ENCODE measurements at places on chromosomes 7 and 10. TPM values are rescaled to one million over a fixed set of nuclear protein-coding genes. Genes with fewer than 3 reads are reported as not detected.
A peak's percentile ranks its signal among the peaks of the same experiment; 100 is the strongest.

DNA sequence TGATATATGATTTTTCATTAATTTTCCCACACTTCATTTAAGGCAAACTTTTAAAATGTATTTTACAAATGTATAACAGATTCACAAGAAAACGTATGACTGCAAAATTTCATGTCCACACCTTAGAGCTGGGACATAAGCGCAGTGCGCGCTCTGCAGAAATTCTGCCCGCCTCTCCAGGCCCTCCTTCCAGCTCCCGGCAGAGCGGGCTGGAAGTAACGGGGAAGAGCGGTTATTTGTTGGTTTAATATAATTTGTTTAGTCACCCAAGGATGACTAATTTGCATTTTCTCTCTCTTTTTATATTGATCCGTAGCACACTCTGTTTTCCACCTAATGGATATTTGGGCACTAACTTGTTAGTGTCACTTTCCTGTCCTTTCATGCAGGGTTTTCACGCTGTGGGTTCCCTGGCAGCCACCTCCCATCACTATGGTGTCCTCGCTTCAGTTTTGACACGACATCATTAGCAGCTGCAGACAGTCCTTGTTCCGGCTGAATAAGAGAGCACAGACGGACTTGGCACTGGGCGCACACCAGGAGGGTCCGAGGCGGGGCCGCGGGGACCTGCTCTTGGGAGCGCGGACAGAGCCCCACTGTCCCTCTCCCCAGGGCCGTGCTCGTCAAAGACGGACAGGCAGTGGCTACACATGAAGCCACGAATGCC, 129.2 kb upstream of the SEC61G start:
- DNase-seq, result no peak

- no peak for DNase-seq
Measured at GRCh38 chr10:51879238-51879637, 179.8 kb upstream of the CSTF2T start.

The ARMC10 gene
- total RNA-seq, result 46.9 TPM

GRCh38 chr10:122307669-122308416, 36.7 kb downstream of the BTBD16 start:
- DNase-seq, result no peak

GRCh38 chr10:4885162-4885561, 59.2 kb downstream of the AKR1E2 start:
- no peak for DNase-seq

DNA sequence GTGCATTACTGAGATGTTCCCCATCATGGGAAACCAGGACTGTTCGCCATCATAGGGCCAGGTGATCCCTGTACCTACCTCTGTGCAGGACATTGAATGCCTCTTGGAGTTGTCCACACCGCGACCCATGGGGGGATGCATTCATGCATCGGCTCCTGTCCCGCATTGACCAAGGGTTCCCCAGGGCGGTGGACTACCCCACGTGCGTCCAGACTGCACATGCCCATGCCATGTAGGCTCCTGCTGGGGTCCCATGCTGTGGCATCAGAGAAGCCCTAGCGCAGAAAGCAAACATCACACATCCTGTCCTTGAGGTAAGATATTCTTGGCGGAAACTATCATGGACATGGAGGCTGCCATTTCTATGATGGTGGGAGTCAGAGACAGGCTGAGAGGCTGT, 121.6 kb upstream of the UNC5B start:
- DNase-seq, result peak; percentile 6

- DNase-seq, result no peak
Measured at GRCh38 chr7:22730921-22731654, 4.1 kb downstream of the IL6 start.

GRCh38 chr7:149664176-149664575, 109.2 kb downstream of the ZNF467 start:
- no peak for DNase-seq

- DNase-seq, result no peak
Measured at GRCh38 chr10:10662716-10663408, 354.8 kb upstream of the CELF2 start.

DNA sequence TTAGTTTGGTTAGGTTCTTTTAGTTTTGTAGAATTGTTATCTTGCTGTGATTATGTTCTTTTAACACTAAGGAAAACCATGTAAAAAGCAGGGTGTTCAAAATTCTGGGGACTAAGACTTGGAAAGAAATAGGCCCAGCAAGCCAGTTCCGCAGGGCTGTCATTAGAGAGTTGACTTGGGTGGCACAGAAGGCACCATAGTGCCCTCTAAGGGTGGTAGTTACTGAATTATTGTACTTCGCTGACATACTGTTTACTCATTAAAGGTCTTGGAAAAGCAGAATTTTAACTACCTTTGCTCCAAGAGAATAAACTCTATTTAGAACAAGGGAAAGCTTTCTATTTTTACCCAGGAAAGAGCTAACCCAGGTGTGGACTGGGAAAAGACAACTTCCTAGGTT, 86.5 kb downstream of the OTUD1 start:
- DNase-seq, result no peak

DNA sequence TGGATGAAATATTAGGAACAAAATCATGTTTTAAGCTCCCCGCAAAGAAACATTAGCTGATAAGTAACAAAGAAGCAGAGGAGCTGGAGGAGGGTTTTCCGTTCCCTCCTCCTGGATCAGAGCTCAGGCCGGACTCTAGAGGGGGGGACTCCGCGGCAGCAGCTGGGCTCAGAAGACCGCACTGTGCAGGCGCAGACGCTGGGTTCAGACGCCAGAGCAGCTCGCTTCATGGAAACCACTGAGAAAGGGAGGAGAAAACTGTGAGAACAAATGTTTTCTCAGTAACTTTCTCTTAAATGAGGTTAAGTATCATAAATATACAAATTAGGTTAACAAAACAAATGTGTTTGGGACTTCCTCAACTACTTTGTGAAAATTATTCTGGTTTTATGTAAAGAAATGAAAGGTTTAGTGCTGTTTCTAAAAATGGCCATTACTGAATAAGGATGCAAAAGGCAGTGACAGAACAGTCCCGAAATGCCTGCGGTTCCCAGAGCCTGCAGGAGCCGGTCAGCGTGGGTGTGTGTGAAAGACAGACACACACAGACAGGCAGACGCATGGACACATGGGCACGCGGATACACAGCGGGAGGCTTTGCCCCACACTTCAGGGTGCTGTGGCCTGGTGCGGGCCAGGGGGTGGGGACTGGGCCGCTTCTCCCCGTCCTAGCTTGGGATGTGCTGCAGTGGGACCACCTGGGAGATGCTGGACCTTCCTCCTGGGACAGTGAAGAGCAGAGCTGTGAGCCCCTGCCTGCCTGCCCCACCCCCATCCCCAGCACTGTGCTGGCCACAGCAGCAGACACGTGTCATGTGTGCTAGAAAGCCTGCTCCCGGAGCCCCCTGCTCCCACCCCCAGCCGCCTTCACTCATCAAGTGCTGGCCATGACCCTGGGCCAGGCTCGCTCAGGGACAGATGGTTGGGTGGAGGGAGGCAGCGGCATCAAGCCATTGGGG, 20.3 kb upstream of the ADGRA1 start:
- no peak for DNase-seq

All from activated T-helper 2 cell treated with anti-CD3 and anti-CD28 coated beads, Interferon-gamma antibody, Interleukin-2, Interleukin-4, amounts not matched to agents 10 μg/mL and 5 μg/mL and 100 μg/mL, durations not matched to agents 14 hours and 24 hours and 36 hours (primary cell).